Stimulated activated CD4-positive, alpha-beta T cell treated with anti-CD3 and anti-CD28 coated beads, TNF-alpha, amount 100 ng/mL, for 24 hours (primary cell): ENCODE measurements at places on chromosomes 6 and 20.

GRCh38 chr20:62059401-62059800, 6.3 kb downstream of the TAF4 start:
- no peak for DNase-seq

- no peak for DNase-seq
Observed at GRCh38 chr6:118815495-118815894, 78.5 kb upstream of the ASF1A start.

DNA sequence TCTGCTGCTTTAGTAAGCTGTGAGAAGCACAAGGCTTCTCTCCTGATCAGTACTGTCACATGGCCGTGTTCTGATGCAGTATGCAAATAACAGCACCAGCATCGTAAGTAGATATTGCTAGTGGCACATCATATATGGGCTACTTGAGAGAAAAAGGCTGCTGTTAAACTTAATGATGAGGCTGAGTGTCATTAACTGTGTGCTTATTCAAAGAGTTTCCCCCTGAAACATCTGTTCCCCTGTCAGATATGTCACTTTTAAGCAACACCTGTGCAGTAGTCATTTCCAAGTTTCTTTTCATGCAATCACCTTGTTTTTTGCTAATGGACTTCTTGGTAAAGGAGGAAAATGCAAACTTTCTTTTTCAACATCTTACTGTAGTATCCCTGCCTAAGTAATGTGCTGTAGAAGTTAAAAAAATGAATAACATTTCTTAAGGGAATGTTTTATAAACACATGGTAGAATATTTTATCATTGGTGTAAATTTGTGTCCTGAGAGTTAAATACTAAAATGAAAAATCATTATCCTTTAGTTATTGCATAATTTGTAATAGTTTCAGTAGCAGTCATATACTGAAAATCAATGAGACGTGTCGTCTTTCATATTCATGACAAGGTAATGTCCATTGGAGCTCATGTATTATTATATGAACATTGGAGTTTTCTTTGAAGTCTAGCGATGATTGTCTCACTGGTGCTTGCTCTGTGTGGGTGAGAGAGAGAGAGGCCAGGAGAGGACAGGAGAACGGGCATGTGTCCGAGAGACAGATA, 366.3 kb downstream of the CDKAL1 start:
- DNase-seq = no peak

GRCh38 chr6:108168501-108169463, 3.0 kb downstream of the NR2E1 start:
- no peak for DNase-seq

GRCh38 chr6:164183556-164184123, 769.1 kb downstream of the QKI start:
- no peak for DNase-seq

GRCh38 chr6:150537893-150538292, 61.8 kb upstream of the PLEKHG1 start:
- no peak for DNase-seq

GRCh38 chr20:50892394-50892793, 38.8 kb downstream of the ADNP start:
- DNase-seq = no peak

DNA sequence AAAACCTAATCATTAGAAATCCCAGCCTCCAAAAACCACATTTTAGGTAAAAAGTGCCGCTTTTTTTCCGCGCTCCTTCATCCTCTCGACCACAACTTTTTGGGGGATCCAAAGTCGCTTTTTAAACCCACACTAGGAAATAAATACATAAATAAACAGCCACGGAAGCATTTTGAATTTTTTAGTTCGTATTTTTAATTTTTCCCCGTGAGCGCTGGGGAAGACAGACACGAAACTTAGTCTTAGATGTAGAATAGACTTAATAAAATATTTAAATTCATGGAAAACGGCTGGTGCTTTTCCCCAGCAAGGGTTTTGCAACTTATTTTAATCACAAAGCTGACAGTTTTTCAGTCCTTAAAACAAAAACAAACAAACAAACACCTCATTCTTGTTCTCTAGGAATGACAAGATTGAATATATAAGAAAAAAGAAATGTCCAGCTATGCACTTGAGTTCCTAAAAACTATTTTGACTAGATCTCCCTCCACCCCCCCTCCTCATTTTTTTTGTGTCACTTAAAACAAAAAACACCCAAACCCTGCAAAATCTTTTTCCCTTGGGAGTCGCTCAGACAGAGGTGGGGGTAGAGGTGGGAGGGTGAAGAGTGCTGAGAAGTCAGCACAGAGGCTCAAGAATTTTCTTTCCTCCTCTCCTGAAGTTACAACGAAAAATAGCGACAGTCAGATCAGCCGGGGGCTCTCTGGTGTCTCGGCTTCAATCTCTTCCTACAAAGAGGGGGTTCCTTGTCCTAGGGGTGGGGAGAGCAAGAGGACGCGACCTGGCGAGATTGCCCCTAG, 43.4 kb upstream of the SUPT3H start:
- DNase-seq = no peak
